ENCODE measurements at places on chromosomes 2 and 18.

GRCh38 chr2:3126911-3127621 lies 250.6 kb downstream of the EIPR1 start:
- no peak for DNase-seq

DNA sequence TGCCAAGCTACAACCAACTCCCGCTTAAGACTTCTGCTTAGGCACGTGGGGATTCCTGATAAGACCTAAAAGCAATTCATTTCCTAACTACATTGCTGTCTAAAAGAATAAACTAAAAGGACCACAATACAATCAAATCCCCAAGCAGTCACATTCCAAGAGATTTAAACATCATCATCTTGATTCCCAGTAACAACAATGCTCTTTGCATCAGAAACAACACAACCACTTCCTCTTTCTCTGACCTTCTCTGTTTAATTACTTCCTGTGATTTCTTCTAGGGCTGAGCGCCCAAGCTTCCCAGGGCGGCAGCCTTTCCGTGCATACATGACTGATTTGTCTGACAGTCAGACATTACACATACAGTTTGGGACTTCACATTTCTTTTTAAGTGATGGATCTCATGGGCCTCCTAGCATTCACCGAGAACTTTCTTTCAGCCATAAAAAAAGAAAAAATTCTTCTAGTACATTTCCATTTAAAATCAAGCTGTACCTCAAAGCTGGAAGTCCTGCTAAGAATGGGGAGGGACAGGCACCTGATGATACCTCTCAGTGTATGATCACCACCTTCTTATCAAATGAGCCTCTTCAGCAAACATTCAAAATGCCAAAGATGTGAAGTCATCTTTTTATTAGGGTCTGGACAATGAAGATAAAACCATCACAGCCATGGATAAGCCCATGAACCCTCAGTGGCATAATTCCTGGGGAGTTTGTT lies 11.5 kb downstream of the SPRED2 start:
- no peak for DNase-seq

DNA sequence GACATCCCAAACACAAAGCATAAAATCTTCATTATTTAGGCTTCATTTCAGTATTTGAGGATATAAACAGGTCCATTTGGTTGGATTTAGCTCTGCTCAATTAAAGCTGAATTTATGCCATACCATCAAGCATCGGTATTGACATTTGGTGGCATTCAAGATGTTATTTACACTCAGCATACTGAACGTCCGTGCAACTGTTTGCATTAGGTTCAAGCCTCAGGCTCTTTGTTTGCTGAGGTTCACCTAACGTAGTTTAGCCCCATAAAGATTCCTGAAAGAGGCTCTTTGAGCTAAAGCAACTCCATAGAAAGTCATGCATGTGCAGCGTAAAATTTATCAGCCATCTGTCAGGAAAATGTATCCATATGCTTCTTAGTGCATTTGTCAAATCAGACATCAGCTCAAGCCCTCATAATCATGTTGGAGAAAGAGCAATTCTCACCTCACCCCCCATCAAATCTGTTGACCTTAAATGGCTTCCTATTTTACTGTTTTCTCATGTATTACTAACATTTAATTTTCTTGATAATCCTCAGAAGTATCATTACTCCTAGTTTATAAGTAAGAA lies 366.9 kb downstream of the EPHA4 start:
- peak; percentile 12 for DNase-seq

DNA sequence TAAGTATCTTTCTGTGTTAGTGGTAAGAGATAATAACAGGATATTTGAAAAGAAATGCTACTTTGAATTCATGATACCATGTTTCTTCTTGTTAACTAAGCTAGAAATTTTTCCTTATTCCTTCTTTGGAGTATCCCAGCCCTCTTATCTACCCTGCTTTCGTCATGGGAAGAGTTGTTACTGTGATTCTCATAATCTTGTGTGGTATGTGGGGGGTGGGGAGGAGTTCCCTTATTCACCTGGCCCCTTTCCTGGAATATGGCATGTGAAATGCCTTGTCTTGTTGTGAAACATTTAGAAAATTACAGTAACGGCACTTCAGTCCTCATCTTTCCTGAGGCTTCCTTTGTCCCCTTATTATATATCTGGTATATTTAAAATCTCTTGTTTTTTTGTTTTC lies 129.9 kb downstream of the NCOA1 start:
- DNase-seq: no peak

GRCh38 chr2:95039363-95039762 lies 13.9 kb downstream of the MAL start:
- no peak for DNase-seq

GRCh38 chr2:886072-887022 lies 64.3 kb upstream of the SNTG2 start:
- no peak for DNase-seq

- DNase-seq: no peak
These were observed 111.8 kb downstream of the B3GNT2 start for GRCh38 chr2:62307469-62308389.

DNA sequence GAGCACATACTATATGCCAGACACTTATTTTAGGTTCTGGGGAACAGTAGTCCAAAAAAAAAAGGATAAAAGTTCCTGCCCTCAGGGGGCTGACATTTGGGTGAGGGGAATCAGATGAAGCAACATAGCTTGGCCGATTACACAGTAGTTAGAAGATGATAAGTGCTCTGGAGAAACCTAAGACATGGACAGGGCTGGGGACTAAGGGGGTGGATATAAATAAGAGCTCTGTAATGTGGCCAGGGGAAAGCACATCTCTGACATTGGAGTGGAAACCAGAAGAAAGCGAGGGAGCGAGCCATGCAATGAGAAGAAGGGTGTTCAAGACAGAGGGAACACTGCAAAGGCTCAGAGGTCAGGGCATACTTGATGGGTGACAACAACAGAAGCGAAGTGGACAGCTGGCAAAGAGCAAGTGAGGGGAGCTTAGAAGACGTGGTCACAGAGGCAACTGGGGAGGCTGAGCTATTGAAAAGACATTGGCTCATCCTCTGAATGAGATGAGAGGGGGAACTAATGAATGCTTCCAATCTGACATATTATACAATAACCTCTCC lies 11.4 kb downstream of the TMEM182 start:
- no peak for DNase-seq

DNA sequence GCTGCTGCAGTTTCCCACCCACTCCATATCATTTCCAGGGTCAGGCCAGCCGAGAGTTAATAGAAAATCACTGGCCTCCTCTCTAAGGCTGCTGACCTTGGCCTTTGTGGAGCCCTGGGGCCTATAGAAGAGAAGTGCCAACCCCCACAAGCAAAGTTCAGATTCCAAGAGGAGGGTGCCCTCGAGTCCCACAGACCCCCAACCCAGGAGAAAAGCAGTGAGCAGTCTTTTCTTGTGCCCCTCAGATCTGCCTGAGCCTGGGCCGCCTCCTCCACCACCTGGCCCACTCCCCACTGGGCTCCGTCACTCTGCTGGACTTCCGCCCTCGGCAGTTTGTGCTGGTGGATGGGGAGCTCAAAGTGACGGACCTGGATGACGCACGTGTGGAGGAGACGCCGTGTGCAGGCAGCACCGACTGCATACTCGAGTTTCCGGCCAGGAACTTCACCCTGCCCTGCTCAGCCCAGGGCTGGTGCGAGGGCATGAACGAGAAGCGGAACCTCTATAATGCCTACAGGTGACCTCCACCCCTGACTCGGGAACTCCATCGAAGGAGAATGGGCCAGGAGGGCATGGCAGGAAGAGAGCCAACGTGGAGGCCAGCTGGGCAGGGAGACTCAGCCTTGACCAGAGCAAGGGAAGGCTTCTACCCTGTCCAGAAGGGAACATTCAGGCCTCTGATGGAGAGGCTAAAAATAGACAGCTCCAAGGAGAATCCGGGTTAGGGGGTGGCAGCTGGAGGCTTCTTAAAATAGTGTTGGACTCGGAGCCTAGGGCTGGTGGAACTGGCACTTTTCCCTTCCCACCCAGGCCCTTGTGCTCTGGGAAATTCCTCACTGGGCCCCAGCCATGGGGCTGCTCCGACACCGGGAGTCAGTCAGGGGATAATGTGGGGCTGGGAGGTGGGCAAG lies 6.2 kb downstream of the PKDCC start:
- DNase-seq: no peak

GRCh38 chr2:191885650-191886049 lies 38.8 kb upstream of the CAVIN2 start:
- DNase-seq: no peak

DNA sequence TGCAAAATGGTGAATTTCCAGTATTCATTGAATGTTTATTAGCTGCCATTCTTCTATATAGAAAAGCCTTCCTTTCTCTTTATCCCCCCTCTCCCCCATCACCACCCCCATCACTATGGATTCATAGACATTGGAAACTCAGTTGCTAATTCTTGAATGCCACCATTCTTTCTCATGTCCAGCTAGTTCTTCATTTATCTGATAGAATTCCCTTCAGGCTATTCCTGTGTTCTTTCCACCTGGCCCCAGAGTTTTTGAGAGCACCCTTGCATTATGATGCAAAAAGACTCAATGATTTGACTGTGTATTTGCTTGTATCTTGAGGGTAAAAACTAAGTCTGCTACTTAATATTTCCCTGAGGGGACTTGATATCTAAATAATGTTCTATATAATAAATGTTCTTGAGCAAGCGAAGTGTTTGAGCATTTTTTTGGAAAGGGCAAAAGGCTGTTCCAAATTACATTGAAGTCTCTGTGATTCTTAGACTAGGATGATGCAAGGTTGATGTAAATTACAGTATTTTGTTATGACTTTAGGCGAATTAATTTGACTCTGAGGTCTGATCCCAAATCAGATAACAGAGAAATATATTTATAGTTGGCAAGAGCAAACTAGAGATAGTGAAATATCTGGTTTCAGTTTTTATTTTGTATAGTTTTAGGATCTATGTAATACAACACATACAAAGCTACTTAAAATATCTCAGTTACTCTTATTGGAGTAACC lies 18.8 kb upstream of the SOS1 start:
- no peak for DNase-seq

DNA sequence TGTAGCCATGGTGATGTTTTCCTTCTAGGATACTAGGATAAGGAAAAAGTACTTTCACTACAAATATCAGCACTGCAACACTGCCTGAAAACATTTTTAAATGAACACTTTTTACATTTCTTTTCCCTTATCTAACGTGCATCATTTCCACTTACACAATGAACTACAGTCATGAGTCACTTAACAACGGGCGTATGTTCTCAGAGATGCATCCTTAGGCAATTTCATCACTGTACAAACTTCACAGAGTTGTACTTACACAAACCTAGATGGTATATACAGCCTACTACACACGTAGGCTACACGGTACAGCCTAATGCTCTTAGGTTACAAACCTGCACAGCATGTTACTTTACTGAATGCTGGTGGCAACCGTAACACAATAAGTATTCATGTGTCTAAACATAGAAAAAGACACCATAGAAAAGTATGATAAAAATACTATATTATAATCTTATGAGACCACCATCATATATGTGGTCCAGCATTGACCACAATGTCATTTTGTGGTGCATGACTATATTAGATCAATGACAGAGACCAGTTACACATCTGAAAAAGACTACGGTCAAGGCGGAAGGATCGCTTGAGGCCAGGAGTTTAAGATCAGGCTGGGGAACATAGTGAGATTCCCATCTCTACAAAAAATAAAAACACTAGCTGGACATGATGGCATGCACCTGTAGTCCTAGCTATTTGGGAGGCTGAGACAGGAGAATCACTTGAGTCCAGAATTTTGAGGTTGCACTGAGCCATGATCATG lies 39.8 kb downstream of the WDR33 start:
- DNase-seq: no peak

DNA sequence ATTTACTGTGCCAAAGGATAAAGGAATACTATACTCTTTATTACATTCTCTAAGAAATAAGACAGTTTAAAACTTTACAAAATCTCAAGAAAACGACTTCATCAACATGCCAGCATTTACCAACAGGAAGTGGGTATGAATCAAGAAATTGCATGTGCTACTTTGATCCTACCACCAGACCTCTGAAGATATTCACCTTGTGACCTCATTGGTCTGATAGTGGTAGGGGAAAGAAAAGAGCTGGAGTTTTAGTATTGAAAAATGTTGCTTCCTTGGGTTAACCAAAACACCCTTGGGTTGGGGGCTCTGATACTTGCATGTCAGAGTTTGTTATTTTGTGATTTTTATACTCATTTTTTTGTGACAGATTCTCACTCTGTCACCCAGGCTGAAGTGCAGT lies 84.1 kb upstream of the LPIN2 start:
- no peak for DNase-seq

GRCh38 chr2:174840436-174840835 lies 76.2 kb upstream of the CHRNA1 start:
- DNase-seq: no peak
